Omental fat pad (tissue), 4 donors: ENCODE measurements at places on chromosomes 1 and 21. TPM values are rescaled to one million over a fixed set of nuclear protein-coding genes. Genes with fewer than 3 reads are reported as not detected.

DAP3 gene
- 118 TPM for total RNA-seq

RHBDL2 gene
- 0.74 TPM for total RNA-seq

TRIM17 gene
- not detected for total RNA-seq

DNA sequence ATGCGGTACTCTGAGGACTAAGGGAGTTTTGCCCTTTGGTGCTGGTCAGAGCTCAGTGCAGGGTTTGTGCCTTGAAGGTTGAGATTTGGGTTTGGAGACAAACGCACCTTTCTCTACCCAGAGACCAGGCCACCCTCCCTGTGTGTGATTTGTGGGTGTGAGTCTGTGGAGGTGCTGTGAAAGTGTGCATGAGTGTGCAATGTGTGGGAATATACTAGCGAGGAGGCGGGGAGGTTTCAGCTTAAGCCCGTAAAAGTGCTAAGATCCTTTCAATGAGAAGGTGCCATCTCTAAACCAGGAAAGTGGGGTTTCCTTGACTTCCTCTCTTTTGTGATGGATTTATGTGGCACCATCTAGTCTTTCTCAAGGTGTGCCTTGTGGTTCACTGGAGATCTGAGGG is 225.7 kb downstream of the HHAT start:
- DNase-seq: no peak

DNA sequence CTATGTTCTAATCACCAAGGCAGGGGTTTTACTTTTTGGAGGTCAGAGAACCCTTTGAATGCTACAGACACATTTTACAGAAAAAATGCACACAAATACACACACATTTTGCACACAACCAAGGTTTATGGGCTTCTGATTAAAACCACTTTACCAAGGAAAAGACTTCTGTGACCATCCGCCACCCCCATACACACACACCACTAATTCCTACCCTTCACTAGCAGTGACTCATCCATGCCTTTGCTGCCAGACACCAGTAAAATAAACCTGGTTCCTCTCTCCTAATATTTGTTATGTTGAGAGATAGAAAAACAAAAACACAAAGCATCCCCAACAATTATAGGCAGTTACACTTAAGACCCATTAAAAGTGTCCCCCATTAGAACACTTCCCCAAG is 12.9 kb downstream of the PIGM start:
- no peak for DNase-seq

DNA sequence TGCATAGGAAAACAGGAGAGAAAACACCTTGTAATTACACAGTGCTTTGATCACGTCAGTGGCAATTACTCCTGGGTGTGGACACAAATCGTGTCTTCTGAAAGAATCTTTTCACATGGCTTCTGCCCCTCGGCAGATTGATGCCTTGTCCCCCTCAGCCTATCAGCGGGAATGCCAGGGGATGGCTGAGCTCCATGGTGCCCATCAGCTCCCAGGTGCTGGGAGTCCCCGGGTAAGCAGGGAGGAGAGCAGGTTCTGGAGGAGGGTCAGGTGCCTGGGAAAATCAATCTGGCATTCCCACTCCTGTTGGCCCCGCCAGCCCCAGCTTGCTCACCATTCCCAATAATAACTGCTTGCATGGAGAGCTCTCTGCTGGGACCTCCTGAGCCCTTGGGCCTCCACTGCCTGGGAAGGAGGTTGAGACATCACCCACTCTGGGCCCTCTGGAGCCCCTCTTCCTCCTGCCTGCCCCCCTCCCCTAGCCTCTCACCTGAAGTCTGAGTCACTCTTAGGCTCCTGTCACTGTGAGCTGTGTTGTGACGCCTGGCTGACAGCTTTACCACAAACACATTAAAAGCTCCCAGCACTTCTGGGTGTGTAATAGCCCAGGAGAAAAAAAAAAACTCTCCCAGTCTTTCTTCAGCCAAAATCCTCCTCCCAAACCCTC is 4.9 kb downstream of the CAMK2N1 start:
- no peak for DNase-seq

GRCh38 chr1:918843-919242 is 4.9 kb upstream of the SAMD11 start:
- no peak for DNase-seq

DNA sequence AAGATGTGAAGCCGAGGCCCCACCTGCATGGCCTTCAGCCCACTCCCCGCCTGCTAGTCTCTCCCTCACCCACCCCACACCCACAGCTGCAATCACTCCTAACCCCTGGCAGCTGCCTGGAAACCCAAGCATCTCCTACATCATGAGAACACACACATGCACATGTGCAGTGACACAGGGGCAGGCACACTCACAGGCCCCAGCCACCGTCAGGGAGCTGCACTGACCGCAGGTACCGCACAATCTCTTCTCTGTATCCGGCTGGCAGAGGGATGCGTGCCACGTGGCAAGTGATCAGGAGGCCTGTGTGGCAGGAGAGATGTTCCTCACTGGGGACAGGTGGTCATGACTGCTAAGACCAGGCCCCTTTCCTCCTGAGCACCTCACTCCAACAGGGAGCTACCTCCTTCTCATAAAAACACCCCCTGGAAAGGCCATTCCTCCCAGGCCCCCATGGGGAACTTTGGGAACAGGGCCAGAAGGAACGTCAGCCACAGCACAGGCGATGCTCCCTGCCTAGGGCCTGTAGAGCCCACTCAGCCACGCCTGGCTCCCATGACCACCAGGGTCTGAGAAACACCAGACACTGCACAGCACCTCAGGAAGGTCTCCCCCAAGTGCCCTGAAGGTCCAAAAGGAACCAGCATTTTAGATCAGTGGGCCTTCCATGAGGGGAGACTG is 6.0 kb downstream of the LSS start:
- no peak for DNase-seq

DNA sequence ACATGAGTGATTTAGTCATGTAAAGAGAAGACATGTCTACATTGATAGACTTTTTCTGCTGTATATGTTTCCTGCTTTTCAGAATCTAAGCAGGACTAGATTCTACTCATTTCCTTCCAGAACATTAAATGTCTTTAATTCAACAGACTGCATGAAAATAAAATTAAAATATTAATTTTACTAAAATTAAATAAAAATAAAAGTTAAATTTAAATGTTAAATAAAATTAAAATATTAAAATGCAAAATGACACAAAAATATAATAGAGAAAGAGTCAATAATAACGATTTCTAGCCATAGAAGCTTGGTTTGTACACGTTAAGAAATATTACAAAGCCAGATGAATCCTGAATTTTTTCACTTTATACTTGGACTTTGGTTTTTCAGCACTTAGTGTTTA is 552.8 kb upstream of the NR5A2 start:
- DNase-seq: no peak

GRCh38 chr1:119116725-119117124 is 23.7 kb downstream of the WARS2 start:
- no peak for DNase-seq

- DNase-seq: no peak
Observed at GRCh38 chr1:175013445-175013844, 9.8 kb downstream of the MRPS14 start.

DNA sequence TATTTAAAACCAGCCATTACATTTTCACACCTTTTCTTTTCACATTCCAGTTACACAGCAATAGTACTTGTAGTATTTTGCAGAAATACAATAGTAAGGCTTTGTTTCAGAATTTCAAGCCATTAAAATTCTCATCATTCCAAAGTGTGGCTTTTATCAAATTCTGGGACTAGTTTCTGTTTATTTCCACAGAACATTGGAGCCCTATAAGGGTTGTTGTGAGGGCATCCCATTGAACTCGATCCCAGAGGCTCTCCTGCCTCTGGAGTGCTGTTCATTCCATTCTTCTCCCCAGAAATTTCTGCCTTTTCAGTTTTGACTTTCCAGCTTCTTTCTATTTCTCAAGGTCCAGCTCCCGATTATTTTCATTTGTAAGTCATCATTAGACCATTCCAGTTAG is 645.5 kb downstream of the ADGRL2 start:
- DNase-seq: no peak

DNA sequence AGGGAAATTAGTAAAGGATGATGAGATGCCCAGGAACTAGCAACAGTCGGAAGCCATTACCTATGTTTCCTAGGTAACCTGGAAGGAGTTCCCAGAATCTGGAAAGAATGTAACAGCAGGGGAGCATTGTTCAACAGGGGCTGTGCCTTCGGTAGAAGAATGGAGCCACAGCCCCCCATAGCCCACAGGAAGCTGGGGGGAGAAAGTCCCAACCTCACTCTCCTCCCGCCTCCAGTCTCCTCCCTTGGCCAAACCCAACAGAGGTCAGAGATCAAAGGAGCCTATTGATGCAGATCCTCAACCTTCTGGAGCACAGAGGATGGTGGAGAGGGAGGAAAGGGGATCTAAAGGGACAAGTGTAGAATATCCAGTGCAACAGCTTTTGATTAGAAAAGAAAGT is 131.5 kb upstream of the SLC44A3 start:
- DNase-seq: no peak
